ENCODE measurements at places on chromosomes 13 and 19.

DNA sequence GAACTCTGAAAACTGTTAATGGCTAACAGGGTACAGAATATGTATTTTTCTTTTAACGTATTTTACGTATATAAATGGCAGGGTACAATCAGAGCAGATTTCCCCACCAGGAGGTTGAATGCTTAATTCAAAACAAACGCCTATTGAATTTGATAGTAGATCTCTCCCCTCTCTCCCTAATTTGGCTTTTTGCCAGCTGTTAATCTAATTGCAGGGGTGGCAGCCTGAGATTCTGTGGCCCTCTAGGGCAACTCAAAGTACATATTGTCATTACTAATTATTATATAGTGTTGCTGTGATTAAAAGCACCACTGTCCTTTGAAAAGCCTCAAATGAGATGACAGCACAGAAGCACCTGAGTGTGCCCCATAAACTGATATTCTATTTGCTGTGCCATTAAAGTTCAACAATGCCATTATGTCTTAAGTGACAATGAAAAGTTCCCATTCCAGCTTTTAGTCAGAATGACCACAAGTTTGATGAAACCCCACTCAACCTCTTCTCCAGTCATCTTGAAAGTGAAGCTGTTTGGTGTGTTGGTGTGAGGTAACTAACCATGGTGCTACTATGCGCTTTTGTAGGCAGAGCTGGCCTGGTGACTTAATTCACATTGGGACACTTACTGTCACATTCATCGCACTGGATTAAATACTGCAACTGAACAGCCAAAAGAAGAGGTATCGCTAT is 351.4 kb downstream of the KCNRG start:
- DNase-seq, result no peak

DNA sequence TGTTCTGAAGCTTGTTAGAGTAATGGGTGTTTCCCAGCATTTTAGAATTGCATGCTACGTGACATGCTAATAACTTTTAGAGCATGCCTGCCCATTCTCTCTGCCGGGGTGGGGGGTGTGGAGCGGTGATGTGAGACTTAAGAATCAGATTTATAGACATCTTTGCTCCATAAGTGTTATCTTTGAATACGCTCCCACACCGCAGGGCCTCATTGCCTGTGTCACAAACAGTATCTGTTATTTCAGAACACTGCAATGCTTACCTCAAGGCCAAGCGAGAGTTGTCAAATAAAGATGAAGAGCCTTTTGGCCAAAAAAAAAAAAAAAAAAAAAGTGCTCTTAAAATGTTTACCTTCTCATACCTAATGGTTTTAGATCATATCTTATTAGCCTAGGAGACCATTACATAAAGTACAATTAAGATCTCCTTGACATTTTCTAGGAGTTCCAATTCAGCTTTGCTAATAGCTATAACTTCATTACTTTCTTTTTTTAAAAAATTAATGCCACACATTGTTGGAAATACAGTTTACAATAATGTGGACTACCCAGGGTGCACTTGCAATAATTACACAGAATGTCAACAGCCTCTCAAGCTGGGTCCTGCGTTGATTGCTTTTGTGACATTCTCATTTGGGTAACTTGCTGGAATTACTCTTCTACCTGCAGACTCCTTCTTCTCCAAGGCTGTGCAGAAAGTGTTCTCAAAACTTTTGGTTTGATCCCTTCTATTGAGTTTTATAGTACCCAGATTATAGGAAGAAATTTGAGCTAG is 525.3 kb downstream of the KLF12 start:
- DNase-seq, result no peak

GRCh38 chr13:111402441-111402840 is 82.0 kb downstream of the TEX29 start:
- DNase-seq, result no peak

DNA sequence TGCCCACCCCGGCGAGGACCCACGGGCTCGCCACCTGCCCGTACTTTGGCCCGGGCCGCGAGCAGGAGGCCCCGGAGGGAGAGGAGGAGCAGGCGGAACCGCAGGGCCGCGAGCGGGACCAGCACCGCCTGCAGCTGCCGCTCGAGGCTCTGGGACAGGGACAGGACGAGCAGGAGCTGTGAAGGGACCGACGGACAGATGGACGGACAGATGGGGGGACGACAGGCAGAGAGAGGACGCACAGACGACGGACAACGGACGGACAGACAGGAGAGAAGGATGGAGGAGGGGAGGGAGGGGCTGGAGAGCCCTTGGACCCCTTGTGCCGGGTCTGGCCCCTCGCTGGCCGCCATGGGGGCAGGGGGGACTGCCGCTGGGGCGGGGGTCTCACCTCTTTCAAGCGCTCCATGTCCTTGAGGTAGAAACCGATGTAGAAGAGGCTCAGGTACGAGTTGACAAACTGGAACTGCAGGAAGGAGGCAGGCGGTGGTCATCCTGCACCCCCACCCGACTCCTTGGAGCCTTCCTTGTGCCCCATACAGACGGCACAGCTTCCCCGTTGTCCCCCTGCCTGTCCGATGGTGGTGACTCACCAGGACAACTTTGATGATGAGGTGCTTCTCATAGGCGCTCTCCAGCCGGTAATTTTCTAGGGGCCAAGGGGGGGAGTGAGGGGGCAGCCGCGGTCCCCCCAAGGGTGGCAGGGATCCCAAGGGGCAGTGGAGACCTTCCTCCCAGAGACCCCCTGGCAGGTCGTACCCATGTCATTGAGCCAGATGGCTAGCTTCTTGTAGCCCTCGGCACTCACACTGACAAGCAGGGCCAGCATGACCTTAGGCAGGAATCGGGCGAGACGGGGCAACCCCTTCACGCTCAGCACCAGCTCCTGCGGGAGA is 5.0 kb downstream of the ANO8 start:
- no peak for DNase-seq

- no peak for DNase-seq
These were observed 333.2 kb downstream of the DNAJC15 start for GRCh38 chr13:43356567-43356966.

DNA sequence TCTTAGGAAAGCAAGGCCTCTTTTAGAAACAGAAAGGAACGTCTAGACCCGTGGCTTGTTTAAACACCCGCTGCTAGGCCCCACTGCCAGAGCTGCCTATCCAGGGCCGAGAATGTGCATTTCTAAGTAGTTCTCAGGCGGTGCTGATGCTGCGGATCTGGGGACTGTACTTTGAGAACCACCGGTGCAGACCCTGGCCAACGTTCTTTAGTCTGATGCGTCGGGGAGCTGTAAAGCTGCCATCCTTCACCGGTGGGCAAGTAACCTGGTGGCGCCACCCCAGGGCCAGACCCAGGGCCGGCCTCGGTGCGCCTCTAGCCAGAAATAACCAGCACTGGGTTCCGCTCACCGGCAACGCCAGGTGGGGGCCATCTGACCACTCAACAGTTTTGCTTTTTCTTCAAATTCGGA is 47.1 kb downstream of the TGDS start:
- DNase-seq, result no peak

- no peak for DNase-seq
These were observed 431.9 kb downstream of the COG6 start for GRCh38 chr13:40087091-40088002.

GRCh38 chr13:52454459-52454819 is 839 bp upstream of the CKAP2 start:
- no peak for DNase-seq

All from BE2C (cell line).